ENCODE measurements at places on chromosomes 11 and 22. TPM values are rescaled to one million over a fixed set of nuclear protein-coding genes. Genes with fewer than 3 reads are reported as not detected.

DNA sequence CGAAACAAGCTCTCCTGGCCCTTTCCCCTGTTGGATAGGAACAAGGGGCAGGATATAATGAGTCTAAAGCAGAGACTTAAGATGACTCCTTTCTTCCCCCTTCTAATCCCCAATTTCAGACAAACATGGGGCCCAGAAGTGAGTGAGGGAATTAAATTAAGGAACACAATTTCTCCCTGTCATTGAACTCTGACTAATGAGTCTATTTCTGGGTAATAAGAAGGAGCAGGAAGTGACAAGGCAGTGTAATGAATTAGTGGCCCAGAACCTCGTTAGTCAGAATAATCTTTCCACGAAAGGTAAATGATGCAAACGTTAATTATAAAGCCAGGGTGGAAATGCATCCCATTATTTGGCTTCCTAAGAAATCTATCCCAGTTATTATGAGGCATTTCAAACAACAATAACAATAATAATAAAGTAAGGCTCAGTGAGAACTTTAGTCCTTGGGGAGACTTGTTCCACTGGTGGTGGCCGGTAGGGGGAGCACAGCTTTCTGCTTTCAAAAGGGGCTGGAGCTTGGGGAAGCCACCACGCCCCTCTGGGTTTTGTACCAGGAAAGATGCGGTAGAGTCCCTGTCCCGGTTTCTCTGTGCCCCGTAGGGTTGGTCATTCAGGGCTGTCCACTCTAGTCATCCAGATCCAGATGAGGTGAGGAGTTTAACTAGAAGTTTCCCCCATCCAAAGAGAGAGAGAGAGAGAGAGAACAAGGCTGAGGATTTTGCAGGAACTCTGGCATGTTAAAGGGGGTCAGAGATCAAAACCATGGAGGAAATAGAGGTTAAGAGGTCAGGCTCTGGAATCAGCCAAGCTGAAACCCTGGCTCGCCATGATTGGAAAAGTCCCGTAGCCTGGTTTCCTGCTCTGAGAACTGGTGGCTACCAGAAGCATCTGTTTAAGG, 298.3 kb downstream of the NTM start:
- no peak for DNase-seq

Gene MICAL3
- 24.6 TPM for total RNA-seq

- peak; percentile 96 for DNase-seq
Observed at GRCh38 chr11:120517390-120517761, 5.8 kb downstream of the GRIK4 start.

DNA sequence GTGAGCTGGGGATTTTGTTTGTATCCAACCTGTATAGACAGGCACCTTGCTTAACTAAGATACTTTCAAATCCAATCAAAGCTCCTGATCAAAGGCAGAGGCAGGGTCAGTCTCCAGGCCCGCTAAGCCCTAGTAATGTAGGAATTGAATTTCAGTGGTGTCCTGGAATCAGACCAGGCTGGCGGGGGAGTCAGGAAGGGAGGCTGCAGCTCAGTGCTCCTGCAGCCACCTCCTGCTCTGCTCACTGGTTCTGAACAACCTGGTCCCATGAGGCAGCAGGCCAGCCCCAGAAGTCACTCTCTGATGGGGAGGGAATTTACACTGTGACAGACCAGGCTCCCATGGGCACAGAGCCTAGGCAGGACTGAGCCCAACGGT, 38.5 kb upstream of the GALNT18 start:
- no peak for DNase-seq

Gene H19
- 49.1 TPM for total RNA-seq

DNA sequence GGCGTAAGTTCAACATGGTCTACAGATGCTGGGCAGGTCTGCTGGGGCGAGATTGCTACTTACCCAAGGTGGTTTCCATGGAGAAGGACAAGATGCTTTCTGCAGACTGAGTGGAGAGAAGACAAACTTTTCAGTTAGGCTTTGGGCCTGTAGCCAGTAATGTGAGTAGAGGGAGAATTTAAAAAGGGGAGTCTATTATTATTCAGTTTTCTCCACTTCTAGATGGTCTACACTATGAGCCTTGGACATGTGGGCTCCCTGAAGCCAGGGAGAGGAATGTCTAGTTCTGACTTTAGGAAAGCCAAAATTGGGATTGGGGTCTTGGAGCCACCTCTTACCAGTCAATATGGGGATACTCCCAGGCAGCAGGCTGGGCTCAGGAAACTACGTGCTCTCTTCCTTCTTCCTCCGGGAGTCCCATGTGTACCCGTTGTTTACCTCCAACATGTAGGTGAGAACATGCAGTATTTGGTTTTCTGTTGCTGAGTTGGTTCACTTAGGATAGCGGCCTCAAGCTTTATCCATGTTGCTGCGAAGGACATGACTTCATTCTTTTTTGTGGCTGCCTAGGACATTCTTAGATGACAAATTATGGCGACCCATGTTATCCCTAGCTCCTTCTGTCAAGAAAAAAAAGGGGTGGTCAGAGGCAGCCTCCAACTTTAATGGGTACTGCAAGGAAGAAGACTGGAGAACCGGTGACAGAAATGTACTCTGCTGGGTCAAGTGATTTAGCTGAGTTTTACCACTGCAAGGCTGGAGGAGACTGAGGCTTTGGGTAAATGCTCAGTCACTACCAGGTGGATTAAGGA, 14.7 kb upstream of the ZNF280A start:
- DNase-seq, result no peak

DNA sequence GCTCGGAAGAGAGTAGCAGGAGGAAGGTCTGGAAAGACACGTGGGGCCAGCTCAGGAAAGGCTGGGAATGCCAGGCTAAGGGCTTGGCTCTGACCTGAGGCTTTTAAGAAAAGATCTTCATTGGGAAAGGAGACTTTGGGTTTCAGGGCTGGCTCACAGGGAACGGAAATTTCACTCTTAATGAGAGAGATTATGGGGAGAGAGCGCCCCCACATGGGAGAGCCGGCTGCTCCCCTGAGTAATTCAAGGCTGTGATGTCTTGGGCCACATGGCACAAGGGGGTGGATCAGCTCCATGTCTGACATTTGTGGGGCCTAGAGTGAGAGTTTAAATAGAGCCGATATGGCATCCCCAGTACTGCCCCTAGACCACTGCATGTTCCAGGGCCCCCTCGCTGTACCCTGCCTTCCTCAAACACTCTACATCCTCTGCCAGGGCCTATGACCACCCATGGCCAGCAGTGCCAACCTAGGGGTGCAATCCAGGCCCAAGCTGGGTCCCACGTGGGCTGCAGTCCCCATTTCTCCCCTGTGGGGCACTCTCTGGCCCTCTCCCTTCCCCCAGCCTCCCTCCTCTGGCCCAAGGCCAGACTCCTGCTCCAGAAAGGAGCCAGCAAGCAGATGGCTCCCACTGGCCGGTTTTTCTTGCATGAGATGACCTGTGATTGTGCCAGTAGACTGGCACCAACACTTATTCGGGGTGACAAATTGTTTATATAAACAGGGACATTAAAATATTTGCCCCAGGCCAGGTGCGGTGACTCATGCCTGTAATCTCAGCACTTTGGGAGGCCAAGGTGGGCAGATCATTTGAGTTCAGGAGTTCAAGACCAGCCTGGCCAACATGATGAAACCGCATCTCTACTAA, 75.2 kb downstream of the ISX start:
- DNase-seq, result no peak

DNA sequence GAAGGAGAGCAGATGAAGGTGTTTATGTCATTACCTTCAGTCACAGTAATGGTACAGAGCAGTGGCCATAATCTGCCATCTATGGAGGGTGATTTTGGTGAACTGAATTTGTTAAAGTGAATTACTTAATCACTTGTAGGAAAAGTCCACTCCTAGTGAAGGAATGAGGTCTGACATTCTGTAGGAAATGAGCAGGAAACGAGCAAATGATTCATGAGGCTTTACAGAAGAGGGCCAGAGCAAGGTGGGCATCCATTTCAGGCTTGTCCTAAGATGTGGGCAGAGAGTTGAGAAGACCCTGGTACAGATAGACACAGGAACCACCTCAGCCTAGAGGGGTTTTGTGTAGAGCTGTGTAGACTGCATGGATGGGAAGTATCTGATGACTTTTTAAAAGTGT, 6.0 kb upstream of the SGSM3 start:
- no peak for DNase-seq

All from lung (tissue), 17 donors.